ENCODE measurements at places on chromosomes 1 and 21. TPM values are rescaled to one million over a fixed set of nuclear protein-coding genes. Genes with fewer than 3 reads are reported as not detected.

DNA sequence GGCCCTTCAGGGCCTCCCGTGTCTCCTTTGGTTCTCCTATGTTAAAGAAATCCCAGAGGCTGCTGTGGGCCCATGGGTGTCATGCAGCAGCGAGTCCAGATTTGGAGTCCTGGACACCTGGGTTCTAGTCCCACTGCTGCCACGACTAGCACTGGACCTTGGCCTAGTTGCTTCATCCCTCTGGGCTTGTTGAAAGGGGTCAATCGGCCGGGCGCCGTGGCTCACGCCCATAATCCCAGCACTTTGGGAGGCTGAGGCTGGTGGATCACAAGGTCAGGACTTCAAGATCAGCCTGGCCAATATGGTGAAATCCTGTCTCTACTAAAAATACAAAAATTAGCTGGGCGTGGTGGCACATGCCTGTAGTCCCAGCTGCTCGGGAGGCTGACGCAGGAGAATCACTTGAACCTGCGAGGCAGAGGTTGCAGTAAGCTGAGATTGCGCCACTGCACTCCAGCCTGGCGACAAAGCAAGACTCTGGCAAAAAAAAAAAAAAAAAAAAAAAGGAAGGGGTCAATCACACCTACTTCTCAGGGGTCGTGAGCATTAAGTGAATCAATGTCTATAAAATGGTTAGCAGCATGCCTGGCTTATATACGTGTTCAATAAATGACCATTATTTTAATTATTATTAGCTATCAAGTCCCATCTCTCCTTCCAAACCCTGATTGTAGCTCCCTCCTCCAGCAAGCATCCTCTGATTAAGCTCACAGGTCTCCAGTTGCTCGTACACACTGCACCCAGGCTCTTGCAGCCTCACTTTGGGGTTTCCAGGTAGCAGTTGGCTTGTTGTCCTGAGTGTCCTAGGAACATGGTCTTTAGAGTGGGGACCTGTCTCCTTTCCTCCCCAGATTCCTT is 43.8 kb downstream of the KIRREL1 start:
- no peak for DNase-seq

GRCh38 chr1:232282498-232282897 is 347.4 kb downstream of the SIPA1L2 start:
- DNase-seq = no peak

The ETV3 gene
- total RNA-seq = 37.3 TPM

- no peak for DNase-seq
Observed at GRCh38 chr1:175287849-175288248, 95.3 kb upstream of the KIAA0040 start.

The RGS13 gene
- total RNA-seq = 0.98 TPM

The MARK1 gene
- 13.0 TPM for total RNA-seq

The KIAA1614 gene
- total RNA-seq = 13.0 TPM

The LMNA gene
- 436 TPM for total RNA-seq

DNA sequence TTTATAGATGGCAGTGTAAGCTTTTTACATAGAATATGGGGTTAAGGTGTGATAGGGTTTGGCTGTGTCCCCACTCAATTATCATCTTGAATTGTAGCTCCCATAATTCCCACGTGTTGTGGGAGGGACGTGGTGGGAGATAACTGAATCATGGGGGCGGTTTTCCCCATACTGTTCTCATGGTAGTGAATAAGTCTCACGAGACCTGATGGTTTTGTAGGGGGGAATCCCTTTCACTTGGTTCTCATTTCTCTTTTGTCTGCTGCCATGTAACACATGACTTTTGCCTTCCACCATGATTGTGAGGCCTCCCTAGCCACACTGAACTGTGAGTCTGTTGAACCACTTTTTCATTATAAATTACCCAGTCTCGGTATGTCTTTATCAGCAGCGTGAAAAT is 290.3 kb upstream of the B3GALT2 start:
- DNase-seq = no peak

The GCSAML gene
- total RNA-seq = not detected

DNA sequence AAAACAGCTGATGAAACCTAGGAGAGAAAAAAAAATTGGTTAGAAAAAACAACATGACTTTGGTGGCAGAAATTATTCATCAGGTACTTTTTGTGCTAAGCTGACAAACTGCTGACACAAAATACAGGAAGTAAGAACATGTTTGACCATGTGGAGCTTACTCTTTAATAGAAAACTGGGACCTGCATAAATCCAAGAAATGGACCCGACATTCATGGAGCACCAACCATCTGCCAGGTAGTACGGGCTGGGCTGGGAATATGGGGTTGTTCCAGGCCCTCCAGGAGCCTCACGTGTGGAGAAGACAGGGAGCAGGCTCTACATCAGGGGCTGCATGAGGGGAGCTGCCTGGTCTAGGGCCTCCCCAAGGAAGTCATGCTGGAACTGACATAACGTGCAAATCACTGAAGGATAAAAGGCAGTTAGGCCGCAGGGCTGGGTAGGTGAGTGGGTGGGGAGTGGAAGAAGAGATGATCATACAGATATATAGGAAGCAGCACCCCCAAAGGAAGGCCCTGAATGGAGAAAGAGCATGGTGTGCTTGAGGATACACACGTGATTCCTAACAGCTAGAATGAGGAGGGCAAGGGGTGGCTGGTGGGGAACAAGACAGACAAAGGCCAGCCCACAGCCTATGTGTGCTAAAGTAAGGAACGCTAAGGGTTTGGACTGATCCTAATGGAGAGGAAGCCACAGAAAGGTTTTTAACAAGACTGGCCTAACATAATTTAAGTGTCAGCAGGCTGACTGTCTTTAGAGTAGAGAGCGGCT is 26.1 kb downstream of the CD58 start:
- DNase-seq = no peak

GRCh38 chr1:116870300-116870699 is 39.4 kb upstream of the PTGFRN start:
- DNase-seq = no peak

DNA sequence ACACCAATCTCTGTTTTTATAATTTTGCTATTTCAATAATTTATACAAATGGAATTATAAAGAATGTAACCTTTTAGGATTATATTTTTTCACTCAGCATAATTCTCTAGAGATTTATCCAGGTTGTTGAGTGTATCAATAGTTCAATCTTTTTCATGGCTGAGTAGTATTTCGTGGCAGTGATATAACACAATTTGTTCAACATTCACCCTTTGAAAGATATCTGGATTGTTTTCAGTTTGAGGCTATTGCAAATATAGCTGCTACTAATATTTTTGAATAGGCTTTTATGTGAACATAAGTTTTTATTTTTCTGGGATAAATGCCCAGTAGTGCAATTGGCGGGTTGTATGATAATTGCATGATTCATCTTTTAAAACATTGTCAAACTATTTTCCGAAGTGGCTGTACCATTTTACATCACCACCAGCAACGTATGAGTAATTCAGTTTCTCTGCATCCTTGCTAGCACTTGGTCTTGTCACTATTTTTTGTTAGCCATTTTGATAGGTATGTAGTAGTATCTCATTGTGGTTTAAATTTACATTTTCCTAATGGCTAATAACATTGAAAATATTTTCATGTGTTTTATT is 55.6 kb upstream of the ABCD3 start:
- no peak for DNase-seq

The TGFBR3 gene
- 221 TPM for total RNA-seq

GRCh38 chr1:17277511-17278159 is 28.7 kb downstream of the PADI3 start:
- DNase-seq = no peak

The FAM177B gene
- total RNA-seq = not detected

The TPTE gene
- not detected for total RNA-seq

- no peak for DNase-seq
Observed at GRCh38 chr1:51661081-51661518, 44.2 kb downstream of the OSBPL9 start.

DNA sequence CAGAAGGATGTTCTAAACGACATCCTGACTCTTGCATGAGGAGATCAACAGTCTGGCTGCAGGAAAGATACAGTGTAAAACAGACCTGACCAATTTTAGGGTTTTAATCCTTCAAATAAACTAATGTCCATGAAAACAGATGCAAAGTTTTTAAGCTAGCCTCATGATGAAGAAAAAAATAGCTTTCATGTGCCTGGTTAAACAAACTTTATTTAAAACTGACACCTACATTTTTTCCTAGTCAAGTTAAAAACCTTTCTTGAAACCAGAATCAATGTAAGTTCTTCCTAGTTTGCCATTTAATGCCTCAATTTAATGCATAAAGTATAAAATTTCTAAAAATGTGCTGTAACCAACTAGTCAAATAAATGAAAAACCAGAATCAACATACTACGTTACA is 2.9 kb downstream of the WDR26 start:
- no peak for DNase-seq

DNA sequence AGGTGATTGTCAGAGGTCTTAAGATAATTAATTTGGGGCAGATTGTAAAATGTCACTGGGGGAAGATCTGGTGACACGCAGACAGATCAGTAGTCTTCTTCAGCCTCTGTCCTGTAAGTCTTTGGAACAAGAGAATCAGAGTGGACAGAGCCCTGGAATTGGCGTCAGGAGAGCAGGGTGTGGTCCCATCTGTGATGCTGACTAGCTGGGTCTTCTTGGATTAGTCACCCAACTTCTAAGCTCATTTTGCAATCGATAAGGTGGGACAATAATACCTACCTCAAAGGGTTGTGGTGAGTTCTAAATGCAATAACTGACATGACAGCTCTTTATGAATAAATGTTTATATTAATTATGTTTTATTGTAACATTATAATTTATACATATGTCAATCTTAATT is 4.8 kb downstream of the FASLG start:
- no peak for DNase-seq

The S100A7A gene
- not detected for total RNA-seq

DNA sequence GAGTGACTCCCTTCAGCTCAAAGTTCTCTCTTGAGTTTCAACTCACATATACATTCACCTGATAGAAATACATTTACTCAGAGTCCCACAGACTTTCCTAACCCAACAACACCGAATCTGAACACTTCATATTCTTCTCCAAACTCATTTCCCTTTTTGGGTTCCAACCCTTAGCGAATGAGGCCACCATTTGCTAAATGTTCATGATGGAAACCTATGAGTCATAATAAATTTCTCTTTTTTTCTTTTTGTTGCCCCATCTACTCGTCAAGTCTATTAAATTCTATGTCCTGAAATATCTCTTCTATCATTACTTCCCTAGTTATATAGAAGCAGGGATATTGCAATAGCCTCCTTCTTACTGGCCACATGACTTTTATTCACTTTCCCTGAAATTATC is 100.1 kb downstream of the HLX start:
- DNase-seq = no peak

The GMEB1 gene
- total RNA-seq = 11.0 TPM

DNA sequence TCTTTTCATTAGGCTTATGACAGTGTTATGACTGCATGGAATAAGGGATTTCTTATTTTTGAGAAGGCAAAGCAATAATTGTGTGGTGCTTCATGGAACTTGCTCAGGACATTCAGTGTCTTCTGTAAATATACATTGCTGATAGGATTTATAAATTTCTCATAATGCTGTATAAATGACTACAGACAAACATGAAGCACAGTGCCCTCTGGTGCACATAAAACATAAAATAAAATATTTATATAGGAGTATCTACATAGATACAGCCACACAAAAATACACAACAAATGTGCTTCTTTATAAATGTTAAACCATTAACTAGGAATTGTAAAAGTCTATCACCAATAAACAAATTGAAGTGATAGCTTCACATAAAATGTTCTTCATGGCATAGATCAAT is 24.1 kb downstream of the BRINP3 start:
- DNase-seq = no peak

DNA sequence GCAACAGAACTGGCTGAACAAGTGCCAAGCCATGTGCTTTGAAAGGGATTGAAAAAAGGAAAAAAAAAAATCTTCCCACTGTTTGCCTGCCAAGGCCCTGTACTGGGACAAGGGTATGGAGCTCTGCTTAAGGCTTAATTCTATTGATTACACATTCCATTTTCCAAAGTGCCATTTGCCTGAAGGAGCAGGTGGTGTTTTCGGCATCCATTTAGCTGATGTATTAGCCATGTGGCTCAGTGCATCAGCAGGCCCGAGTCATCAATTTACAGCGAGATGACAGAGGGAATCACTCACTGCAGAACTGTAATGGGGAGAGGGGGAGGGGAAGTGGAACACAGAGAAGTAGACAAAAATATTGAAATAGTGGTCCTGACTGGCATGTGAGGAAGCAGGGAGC is 144.2 kb upstream of the BEND5 start:
- no peak for DNase-seq

The PTPN7 gene
- total RNA-seq = 7.9 TPM

- DNase-seq = no peak
Observed at GRCh38 chr21:23968722-23969647, 1638.3 kb downstream of the MRPL39 start.

Data from vagina (tissue), 2 donors.